ENCODE measurements at places on chromosomes 1 and 21.

DNA sequence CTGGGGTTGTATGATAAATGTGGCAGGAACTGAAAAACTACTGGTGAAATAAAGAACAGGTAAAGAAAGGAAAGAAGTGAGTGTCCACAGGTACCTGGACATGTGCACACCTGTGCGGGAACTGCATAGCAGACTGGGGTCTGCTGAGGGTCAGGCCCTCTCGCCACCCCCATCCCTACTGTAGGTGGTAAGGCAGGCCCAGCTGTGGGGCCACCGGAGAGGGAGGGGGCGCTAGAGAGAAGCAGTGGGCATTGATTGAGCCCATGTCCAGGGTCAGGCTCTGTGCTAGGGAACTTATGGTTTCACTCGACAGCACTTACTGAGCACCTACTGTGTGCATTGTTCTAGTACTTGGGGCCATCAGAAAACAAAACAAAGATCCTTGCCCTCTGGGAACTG is 400.5 kb downstream of the MATN1 start:
- DNase-seq = no peak

DNA sequence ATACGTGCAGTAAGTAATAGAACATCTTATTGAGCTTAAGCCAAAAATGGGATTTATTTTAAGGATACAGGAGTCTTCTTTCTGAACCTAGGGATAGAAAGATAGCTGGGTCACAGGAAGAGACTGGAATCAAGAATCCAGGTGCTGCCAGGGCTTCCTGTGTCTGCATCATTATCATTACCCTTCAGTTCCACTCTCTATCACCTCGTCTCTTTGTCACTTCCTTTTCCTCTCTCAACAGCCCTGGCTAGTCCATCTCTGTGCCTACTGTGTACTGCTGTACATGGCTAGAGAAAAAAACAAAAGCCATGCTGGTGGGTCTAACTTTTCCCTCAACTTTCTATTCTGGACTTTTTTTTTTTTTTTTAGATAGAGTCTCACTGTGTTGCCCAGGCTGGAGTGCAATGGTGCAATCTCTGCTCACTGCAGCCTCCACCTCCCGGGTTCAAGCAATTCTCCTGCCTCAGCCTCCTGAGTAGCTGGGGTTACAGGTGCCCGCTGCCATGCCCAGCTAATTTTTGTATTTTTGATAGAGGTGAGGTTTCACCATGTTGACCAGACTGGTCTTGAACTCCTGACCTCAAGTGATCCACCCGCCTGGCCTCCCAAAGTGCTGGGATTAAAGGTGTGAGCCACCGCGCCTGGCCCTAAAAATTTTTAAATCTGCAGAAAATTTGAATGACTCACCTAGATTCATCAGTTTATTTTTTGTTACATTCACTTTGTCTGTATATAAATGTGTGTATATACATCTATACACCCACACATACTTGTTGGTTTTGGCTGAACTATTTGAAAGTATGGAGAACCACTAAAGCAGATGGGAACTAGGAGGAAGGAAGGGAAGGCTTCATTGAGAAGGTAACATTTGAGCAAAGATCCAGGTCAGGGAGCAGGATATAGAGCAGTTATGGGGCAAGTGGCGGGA is 31.9 kb downstream of the UBE4B start:
- DNase-seq = no peak

GRCh38 chr1:46519209-46519608 is 29.6 kb downstream of the DMBX1 start:
- DNase-seq = no peak

- no peak for DNase-seq
Observed at GRCh38 chr1:119266386-119266785, 102.2 kb upstream of the HAO2 start.

DNA sequence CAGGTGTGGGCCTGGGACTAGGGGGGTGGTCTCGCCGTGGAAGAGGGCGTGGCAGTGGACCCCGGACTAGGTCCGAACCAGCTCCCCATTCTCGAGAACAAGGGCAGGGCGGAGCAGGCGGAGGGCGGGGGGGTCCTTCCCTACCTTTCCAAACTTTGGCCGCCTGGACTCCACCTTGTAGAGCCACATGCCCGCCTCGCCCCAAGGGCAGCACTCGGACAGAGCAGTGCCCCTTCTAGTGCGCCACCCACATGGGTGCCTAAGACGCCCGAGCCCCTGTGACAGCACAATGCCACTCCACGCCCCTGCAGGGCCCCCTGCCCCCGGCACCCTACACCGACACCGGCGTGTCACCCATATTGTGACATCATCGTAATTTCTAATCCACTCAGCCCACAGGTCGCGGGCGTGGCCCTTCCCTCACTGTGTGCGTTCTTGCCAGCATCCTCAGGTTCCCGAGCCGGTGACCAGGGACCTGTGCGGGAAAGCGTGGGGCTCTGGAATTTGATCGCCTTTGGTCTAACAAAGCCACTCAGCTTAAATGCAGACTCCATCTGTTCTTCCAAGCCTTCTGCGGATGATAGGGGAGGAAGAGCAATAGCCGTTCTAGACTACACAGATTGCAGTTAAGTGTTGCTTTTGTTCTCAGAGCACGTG is 553 bp upstream of the STMN1 start:
- DNase-seq = peak; percentile 32

DNA sequence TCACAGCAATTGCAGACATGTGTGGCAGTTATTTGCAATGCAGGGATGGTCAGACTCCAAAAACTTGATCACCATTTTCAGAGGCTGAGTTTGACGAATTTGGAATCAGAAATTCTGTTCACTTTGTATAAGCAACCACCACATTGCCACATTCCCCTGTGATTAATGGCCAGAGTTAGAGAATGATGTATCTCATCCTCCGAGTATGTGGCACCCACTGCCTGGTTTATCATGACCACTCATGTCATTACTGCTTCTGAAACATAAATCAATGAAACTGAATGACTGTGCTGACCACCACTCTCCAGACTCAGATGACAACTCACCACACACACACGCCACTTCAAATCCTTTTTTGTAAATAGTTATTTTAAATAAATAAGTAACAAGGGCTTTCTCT is 66.6 kb upstream of the CACHD1 start:
- no peak for DNase-seq

DNA sequence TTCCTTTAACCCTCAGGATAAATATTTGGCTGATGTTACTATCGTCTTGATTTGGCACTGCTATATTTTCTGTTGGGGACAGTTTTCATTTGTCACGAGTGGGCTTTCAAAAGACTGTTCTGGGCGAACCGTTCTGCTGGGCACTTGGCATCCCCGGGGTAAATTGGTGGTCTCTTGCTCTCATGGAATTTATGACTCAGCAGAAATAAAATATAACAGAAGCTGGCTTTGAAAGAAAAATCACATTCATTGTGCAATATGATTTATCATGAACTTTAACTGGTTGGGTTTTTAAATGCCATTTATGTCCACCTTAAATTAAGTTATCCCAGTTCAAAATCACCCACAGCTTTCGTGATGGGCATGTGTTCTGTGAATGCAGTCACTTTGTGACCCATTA is 147.3 kb downstream of the KAZN start:
- no peak for DNase-seq

- peak; percentile 57 for DNase-seq
Observed at GRCh38 chr1:226444901-226445300, 37.0 kb upstream of the PARP1 start.

DNA sequence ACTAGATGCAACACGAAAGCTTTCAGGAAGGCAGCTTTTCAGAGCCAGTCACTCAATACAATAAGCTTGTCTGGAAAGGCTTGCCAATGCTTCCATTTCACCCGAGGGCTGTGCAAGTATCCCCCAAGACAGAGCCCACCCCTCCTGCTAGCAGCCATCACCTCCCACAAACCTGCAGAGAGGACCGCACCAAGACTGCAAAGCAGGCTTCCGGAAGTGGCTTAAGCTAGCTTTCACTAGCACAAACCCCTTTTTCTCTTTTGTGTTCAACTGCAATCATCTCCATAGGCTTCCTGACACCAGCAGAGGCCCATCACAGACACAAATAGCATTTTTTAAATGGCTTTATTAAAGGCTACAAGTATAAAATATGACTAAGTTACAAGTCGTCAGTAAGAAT is 31.5 kb downstream of the C1orf198 start:
- no peak for DNase-seq

DNA sequence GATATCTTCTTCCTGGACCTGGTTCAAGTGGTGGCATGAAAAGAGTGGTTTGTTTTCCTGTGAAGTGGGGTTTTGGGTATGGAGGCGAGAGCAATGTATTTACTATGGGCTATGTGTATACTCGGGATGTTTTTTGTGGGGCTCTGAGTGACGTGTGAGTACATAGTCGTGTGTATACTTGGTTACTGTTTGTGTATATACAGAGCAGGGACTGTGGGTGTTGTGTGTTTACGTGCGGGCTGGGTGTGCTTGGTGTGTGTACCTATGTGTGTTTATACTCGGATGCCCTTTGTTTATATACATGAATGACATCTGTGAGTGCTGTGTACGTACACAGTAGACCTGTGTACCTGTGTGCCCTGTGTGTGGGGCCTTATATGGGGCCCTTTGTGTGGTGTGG is 50.0 kb downstream of the YARS1 start:
- DNase-seq = no peak

DNA sequence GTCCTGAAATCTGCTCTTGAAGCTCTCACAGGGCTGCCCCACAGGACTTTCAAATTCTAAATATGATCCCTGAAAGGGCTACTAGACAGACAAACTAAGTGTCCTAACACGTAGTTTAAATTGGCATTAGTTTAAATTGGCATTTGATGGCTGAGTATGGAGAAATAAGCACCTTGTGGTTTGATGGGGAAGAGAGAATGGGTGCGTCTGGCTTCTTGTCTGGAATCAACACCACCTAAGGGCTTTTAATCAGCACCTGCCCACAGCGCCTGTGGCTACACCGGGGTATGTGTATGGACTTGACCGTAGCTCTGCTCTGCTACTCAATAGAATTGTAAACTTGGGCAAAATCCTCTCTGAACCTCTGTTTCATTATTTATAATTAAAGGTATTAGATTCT is 5.7 kb upstream of the LAMB3 start:
- no peak for DNase-seq

DNA sequence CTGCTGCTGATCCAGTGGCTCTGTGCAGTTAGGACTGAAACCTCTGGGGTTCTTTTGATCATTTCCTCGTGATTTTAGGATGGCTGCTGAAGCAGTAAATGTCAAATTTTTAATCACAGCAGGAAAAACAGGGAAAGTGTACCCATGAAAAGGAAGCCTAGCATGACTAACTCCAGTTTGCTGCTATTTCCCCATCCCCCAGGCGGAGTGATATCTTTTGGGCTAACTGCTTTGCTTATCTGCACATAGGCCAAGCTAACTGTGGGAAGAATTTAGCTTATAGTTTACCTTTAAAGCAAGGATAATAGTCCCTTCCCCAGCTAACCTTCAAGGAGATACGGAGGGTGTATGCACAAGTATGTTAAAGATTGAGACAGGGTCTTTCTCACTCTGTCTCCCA is 149.8 kb upstream of the TNR start:
- DNase-seq = no peak

DNA sequence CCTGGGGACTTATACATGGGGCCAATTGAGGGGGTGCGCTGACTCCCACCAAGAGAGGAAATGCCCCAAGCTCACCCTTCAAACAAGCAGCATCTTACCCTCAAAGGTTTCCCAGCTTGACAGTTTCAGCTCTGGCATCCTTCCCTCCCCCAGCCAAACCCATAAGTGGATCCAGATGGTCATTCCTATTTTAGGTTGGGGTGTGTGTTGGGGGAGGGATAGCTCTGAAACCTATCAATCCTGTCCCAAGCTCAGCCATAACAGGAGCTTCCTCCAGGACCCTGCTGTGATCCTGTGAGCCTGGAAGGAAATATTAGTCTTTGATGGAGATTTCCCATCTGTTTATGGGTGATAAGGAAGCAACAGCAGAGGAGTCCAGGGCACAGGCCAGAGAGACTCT is 3.4 kb upstream of the TMEM222 start:
- no peak for DNase-seq

DNA sequence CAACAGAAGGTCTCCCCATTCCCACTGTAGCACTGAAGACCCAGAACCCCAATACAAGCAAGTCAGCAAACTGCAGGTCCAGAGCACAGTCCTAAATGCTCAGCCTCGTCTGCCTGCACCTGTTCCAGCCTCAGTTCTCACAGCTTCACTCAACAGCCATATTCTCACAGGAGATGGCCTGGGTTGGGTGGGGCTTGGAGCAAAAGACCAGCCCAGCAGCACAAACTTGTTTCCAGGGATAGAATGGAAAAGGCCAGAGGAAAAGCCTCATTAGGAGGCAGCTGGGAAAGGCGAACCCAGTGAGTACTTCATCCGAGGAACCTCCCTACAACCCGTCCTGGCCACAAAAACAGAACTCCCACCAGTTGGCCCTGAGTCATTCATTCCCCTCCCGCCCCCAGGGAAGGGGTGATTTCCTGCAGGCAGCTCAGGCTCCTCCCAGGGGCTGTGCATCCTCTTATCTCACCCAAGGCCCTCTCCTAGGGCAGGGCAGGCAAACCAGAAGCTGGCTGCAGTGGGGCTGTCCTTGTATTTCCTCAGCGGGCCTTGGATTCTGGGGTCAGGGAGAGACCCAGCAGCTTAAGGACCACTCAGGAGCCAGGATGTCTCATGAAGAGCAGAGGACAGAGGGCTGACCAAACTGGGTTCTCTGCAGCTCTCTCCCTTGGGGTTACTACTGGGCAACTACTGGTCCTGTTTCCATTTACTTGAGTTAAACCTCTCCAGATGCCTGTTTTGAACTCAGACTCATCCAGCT is 7.4 kb upstream of the MPL start:
- DNase-seq = no peak

DNA sequence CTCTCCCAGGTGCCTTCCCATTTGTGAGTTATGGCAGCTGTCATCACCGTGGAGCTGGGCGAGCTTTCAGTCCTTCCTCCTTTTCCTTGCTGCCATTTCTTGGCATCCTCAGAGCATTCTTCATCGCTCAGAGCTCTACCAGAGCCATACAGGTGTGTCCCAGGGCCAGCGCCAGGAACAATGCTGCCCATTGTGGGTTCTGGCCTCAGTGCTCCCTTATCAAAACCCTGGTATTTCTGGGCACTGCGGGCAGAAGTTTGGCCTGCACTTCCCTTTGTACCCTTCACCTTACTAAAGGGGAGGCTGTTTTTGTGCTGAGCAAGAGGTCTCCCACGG is 28.5 kb downstream of the RASSF5 start:
- peak; percentile 23 for DNase-seq

- no peak for DNase-seq
Observed at GRCh38 chr1:201404055-201404454, 4.9 kb upstream of the LAD1 start.

- DNase-seq = peak; percentile 19
Observed at GRCh38 chr1:20322825-20323612, 32.3 kb downstream of the VWA5B1 start.

- DNase-seq = no peak
Observed at GRCh38 chr1:49397086-49397485, 620.4 kb upstream of the BEND5 start.
